Stimulated activated naive CD4-positive, alpha-beta T cell treated with Interleukin-2 at 50 U/mL for 16 hours (primary cell): ENCODE measurements at places on chromosomes 3 and 15.
A peak's percentile ranks its signal among the peaks of the same experiment; 100 is the strongest.

GRCh38 chr3:143265501-143266070 lies 146.0 kb downstream of the CHST2 start:
- no peak for DNase-seq

DNA sequence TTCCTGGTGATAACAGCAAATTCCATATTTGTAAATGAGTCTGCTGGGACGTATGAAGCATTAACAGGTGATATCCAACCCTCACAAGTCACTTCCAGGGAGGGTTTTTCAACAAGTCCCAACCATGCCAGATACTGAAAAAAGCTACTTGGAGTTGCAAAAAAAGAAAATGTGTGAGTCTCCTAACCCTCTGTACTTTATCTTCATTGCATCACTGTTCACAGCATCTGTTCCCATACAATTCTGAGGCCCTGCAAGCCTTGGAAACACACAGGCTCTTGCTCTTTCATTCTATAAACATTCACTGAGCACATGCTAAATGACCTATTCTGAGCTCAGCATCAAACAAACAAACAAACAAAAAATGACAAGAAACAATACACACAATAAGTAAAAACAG lies 120.8 kb downstream of the RFTN1 start:
- DNase-seq, result no peak

DNA sequence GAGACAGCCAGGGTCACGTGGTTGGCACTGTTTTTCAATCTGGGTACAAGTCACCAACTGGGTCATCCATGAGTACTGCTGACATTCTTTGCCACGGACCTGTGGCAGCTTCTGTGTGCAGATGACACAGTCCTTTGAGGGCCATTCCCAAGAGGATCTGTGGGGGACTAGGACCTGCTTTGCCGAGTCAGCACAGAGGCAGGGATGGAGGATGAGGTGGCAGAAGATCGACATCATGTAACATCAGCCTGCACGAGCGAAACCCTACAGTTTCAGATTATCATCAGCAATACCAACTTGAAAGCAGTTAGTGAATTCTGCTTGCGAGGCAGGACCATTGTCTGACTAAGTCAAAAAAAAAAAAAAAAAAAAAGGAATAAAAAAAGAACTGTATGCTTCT lies 227.7 kb downstream of the FOXP1 start:
- DNase-seq, result peak; percentile 44

DNA sequence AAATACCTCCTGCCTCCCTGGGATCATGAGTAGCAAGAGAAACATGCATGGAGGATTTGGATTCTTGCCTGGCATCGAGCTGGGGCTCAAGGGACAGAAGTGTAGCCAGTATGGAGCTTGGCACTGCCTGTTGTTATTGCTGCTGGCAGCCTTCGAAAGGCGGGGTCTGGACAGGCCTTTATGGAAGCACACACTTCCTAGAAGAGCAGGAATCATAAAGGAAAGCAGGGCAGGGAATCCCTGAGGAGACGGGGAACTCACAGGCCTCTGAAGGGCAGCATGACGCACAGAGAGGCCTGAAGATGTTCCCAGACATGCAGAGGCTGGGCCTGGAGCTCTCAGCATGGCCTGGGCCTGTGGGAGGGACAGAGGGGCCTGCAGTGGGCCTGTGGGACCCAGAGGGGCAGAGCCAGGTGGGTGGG lies 18.6 kb upstream of the SLC41A3 start:
- DNase-seq, result no peak

GRCh38 chr15:42528970-42529369 lies 19.6 kb downstream of the LRRC57 start:
- no peak for DNase-seq

DNA sequence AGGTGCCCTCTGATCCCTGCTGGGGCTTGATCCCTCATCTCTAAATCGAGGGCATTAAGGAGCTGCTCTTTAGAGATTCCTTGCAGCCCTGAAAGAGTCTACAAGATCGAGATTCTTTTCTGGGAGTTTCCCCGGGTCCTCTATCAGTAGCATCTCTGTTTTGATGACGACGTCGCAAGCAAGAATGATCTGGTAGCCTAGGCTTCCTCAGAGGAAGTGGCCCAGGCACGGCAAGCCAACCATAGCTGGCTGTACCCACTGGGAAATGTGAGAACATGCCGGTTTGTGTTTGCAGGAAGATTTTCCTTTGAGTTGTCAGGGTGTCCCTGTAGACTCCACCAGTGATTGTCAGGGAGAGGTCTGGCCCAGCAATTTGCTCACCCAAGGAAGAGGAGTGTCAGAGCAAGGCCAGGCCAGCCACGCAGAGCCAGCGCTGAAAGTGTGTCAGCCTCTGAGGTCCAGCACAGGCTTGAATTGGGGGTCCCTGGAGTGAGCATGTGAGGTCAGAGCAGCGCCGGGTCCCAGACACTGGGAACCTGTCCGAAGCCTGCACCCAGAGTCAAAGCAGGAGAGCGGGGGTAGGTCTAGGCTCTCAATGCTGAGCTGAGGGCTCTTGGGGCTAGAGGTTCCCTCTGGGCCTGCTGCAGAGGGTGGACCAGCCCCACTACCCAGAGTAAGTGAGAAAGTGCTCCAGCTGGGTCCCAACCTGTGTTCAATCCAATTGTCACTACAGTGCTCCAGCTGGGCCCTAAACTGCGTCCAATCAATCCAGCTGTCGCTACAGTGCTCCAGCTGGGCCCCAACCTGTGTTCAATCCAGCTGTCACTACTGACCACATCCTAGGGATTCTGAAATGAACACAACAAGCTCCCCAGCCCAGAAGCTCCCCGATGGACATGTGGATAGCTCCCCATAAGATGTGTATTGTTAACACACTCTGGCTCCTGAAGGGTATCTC lies 95.7 kb downstream of the CHDH start:
- no peak for DNase-seq

GRCh38 chr3:184155644-184156521 lies 706 bp downstream of the DVL3 start:
- DNase-seq, result peak; percentile 52

- no peak for DNase-seq
Measured at GRCh38 chr15:27448986-27449385, 478.0 kb downstream of the GABRG3 start.

- no peak for DNase-seq
Measured at GRCh38 chr3:77137559-77137958, 97.7 kb downstream of the ROBO2 start.
